Thymus (tissue), 14 donors: ENCODE measurements at places on chromosomes 7 and 10. TPM values are rescaled to one million over a fixed set of nuclear protein-coding genes. Genes with fewer than 3 reads are reported as not detected.

Gene SFMBT2
- total RNA-seq = 9.7 TPM

Gene SEMA3C
- total RNA-seq = 5.6 TPM

Gene SRRM3
- total RNA-seq = 0.05 TPM

Gene ICA1
- 6.3 TPM for total RNA-seq

DNA sequence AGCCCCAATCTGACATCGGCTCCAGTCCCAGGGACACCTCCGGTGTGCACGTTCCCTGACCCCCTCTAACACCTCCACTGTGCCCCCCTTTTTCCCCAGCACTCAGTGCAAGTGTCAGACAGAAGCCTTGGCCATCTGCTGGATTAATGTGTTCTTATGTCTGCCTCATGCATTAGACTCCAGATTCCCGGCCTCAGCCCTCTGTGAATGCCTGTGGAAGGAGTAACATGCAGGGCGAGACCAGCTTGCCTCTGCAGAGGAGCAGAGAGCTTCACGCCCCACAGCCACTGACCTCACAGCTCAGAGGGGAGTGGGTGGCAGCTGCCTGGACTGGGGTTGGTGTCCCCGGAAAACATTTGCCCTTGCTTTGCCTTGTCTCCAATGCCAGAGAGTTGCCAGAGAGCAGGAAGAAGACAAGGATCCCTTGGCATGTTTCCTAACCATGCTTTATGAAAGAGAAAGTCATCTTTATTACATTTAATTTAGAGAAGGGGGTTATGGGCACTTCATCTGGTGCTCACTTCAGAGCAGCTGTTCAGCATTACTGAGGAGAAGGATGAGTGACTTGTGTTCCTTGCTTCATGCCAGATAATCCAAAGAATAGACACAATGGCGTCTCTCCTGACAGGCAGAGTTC is 91.6 kb upstream of the CXCL12 start:
- no peak for DNase-seq

- no peak for DNase-seq
Measured at GRCh38 chr7:151071032-151071866, 9.4 kb downstream of the FASTK start.
